ENCODE measurements at places on chromosomes 1 and 21.

- no peak for DNase-seq
Measured at GRCh38 chr1:8133657-8134430, 107.7 kb upstream of the ERRFI1 start.

- DNase-seq = no peak
Measured at GRCh38 chr1:175935566-175936115, 192.2 kb upstream of the TNR start.

GRCh38 chr1:23239638-23240295, 22.5 kb upstream of the HTR1D start:
- DNase-seq = no peak

- DNase-seq = no peak
Measured at GRCh38 chr1:111192074-111192473, 8.4 kb downstream of the DENND2D start.

- no peak for DNase-seq
Measured at GRCh38 chr1:84600796-84601195, 26.6 kb upstream of the CTBS start.

DNA sequence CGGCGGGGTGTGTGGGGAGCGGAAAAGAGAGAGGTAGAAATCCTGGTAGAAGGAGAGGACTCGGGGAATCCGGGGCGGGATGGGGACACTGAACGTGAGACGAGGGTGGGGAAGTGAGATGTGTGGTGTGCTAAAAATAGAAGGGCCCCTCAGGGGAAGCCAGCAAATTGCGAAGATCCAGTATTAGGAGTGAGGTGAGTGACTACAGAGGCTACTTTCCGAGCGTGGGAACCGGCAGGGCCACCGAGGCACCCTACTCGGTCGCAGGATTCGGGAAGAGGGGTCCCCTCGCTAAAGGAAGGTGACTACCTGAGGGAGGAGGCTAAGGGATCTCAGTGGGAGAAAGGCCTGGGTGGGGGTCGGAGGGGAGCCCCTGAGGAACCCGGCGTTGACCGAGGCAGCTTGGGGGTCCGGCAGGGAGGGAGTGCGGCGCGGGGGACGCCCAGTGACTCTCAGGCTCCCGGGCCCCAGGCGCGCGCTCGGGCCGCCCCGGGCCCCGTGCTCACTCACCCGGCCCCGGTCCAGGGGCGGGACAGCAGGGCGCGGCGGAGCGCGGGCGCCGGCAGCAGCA, 318 bp downstream of the ALDH4A1 start:
- DNase-seq = no peak

GRCh38 chr1:8525216-8525557, 207.3 kb downstream of the SLC45A1 start:
- no peak for DNase-seq

Measured in stimulated activated naive CD4-positive, alpha-beta T cell treated with Interleukin-2 at 50 U/mL for 16 hours (primary cell).